ENCODE measurements at places on chromosomes 12 and 14.

DNA sequence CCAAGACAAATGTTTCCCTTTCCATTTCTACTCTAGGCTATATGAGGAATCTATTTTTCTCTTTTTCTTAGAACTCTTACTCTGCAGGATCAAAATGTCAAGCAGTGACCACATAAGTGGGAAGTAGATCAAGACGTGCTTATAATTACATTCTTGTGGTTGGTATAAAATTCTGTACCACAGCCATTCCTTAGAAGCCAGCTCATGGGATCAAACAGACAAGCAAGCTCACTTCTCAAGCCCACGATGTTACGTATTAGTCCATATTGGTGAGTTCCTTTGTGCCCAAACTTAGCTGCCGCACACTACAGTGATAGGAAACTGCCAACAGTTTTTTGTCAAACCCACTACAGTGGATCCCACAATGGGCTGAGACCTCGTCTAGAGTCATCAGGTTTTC lies 53.4 kb downstream of the IFNG start:
- peak; percentile 2 for DNase-seq

DNA sequence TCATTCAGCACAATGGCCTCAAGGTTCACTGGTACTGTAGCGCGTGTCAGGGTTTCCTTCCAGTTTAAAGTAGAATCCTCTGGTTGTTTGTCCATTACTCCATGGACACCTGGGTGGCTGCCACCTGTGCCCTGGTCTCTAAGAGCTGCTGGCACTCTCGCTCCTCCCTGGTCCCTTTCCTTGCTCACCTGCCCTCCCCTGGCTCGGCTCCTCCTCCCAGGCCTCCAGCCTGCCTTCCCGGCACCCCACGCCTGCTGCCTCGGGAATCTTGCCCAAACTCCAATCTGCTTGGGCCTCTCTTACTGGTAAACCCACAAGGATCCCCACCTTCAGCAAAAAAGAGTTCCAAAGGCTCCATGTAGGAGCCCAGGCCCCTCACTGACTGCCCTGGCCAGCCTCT lies 154.4 kb upstream of the DIO3 start:
- DNase-seq, result no peak

- peak; percentile 13 for DNase-seq
Observed at GRCh38 chr12:12372946-12373722, 16.3 kb downstream of the BORCS5 start.

DNA sequence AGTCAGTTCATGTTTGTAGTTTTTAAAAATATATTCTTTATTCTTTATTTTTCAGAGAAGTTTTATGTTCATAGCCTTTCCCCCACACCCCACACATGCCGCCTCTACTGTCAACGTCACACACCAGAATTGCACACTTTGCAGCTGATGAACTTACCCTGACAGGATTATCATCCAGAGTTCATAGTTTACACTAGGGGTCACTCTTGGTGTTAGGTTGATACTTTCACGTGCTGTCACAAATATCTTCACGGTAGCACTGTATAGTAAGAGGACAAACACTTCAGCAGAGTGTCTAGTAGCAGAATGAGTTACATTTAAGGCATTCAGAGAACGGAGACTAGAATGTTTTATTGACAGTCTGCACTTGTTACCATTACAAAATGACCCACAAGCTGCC lies 5.1 kb downstream of the DPPA3 start:
- DNase-seq, result peak; percentile 69

GRCh38 chr12:102043928-102044327 lies 17.9 kb downstream of the WASHC3 start:
- DNase-seq, result no peak

- no peak for DNase-seq
Observed at GRCh38 chr14:74019408-74020137, 424 bp downstream of the BBOF1 start.

- no peak for DNase-seq
Observed at GRCh38 chr12:14510574-14510973, 57.1 kb downstream of the PLBD1 start.

- no peak for DNase-seq
Observed at GRCh38 chr14:106222731-106223130, 696.3 kb downstream of the TMEM121 start.

- DNase-seq, result no peak
Observed at GRCh38 chr12:102757154-102757881, 159.7 kb downstream of the PAH start.

DNA sequence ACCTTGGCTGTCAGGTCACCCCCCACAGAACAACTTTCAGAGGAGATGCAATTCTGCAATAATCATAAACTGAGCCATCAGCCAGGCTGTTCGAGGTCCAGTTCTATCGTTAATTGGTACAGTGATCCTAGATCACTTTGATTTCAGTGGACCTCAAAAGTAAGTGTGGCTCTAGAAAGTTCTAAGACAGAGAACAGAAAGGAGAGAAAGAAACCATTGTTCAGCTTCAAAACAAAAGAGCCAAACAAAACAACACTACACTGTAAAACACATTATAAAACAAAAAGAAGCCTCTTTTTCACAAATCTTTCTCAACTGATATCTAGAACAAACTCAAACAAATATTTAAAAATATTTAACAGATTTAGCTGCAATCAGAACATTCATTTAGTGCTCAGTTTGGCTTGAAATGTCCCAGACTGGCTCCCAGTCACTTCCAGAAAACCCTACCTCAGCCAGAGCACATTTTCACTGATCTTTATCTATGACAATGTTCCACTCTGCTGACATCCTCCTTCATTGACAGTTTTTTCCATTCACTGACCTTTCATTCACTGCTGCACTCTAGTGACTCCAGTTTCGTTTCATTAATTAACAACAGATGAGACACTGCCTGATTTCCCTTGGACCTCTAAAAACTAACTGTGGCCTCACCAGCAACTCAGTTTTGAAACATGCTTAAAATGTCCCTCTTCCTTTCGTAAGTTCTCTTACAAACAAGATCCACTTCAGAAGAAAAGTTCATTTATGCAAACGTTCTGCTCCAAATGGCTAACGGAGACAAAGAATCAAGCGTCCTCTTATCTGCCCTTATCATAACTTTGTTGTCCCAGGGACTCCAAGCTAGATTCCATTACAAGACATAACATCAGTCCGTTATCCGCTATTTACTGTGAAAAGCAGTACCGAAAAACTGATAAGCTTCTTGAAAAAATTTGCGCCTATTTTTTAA lies 56.8 kb downstream of the DUSP16 start:
- no peak for DNase-seq

DNA sequence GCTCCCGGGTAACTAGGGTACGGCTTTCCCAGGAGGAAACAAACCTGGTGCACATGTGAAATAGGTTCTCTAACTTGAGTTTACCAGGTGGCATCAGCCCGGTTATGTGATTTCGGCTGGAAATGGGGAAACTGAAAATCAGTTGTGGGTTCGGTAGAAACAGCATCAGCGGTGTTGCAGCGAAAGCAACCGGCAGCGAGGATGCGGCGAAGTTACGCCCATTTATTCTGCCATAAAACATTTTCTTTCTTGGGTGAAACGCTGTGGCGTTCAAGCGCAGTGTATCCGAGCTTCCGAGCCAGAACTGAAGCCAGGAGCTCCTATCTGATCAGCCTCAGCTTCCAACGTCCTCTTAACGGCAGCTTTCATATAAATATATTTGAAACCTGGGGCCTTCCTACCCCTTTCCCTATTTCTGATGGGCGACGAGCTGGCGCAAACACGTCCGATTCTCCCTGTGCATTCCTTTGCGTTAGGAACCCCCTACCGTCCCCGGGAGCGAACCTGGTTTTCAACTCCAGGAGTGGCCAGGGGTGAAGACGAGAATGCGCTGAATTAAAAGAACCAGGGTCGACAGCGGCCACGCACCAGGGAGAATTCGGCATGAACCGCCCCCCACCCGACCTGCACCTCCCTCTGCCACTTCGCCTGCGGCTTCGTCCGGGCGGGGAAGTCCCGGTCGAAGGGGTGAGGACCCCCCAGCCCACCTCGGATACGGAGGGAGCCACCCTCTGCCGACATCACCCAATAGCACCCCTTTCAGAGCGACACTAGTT lies 1.6 kb downstream of the DPF3 start:
- no peak for DNase-seq

GRCh38 chr12:800401-800800 lies 48.0 kb downstream of the WNK1 start:
- peak; percentile 29 for DNase-seq

DNA sequence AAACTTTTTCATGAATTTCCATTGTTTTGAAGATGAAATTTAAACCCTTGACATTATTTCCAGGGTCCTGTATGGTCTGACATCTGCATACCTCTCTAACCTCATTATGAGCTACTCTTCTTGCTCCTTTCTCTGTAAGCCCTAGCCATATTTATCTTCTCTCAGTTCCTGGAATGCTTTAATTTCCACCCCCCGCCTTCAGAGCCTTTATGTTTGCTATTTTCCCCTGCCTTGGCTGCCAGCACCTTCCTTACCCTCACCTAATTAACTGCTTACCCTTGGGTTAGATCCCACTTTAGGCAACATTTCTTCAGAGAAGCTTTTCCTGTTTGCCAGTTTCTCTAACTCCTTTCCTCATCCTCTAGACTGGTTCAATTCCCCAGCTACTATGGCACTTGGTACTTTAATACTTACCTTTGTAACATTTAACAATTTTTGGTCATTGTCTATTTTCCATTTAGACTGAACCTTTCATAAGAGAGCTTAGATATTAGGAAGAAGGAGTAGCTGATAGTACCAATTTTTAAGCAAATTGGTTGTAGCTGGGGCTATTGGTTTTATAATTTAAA lies 6.0 kb downstream of the STYX start:
- DNase-seq, result no peak
